Esophagus squamous epithelium (tissue), 5 donors: ENCODE measurements at places on chromosomes 2 and 18. TPM values are rescaled to one million over a fixed set of nuclear protein-coding genes. Genes with fewer than 3 reads are reported as not detected.

Gene ABCB11
- not detected for total RNA-seq

Gene DCDC2C
- not detected for total RNA-seq

Gene FABP1
- not detected for total RNA-seq

Gene PER2
- total RNA-seq: 6.2 TPM

Gene SERPINB12
- total RNA-seq: 13.2 TPM

Gene LIMS3
- 0.57 TPM for total RNA-seq
